ENCODE measurements at places on chromosomes 2 and 18. TPM values are rescaled to one million over a fixed set of nuclear protein-coding genes. Genes with fewer than 3 reads are reported as not detected.

GRCh38 chr18:3427944-3428343 is 22.0 kb upstream of the TGIF1 start:
- DNase-seq, result no peak

DNA sequence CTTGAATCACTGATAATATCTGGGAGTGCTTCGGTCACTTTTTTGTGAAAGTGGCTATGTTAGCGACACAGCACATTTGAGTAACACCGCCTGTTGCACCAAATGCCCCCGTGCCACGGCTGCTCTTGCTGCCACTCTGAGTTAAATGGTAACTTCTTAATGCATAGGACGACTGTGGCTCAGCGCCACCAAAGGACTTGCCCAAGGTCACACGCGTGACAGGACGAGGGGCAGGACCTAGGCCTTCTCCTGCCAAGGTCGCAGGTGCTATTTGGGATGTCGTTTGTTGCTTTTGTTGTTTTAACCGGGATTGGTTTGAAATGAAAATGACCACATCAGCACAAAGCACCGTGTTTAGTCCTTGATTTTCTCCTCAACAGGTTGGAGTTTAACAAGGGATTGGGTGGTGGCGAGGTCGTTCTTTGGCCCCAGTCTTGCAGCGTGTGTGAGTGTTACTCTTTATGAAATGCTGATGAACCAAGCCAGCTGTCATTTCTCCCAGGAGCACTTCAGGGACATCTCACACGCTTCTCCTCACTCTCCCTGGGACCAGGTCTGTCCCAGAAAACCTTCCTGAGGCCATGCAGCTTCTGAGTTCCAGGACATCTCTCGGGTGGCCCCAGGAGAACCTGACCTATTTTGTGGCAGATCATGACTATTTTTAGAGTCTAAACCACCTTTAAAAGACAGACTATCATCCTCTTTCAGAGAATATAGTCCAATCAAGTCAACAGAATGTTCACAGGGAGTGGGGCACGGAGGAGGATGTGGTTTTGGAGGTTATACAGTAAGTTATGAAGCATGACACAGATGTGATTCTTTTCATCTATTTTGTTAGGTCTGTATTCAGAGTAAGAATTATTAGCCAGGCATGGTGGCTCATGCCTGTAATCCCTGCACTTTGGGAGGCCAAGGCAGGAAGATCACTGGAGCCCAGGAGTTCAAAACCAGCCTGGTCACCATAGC is 49.9 kb downstream of the MTCL1 start:
- no peak for DNase-seq

DNA sequence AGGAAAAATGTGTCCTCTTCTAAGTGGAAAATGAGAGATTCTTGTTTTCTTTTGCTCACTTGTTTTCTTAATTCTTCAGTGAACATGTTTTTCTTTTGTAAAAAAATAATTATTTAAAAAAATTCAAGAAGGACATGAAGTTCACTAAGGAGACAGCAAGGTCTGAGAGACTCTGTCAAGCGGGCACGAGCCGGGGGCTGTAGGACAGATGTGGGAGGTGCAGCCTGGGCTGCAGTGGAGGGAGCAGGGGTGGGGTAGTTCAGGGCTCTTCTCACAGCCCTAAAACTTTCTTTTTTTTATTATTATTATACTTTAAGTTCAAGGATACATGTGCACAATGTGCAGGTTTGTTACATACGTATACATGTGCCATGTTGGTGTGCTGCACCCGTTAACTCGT is 4.3 kb upstream of the HDAC4 start:
- DNase-seq, result no peak

The SLC19A3 gene
- total RNA-seq, result not detected

The NPPC gene
- total RNA-seq, result 0.82 TPM

Measured in glomerular endothelial cell (primary cell).